ENCODE measurements at places on chromosomes 3 and 15. TPM values are rescaled to one million over a fixed set of nuclear protein-coding genes. Genes with fewer than 3 reads are reported as not detected.
A peak's percentile ranks its signal among the peaks of the same experiment; 100 is the strongest.

The GALNT15 gene
- total RNA-seq: 49.5 TPM

DNA sequence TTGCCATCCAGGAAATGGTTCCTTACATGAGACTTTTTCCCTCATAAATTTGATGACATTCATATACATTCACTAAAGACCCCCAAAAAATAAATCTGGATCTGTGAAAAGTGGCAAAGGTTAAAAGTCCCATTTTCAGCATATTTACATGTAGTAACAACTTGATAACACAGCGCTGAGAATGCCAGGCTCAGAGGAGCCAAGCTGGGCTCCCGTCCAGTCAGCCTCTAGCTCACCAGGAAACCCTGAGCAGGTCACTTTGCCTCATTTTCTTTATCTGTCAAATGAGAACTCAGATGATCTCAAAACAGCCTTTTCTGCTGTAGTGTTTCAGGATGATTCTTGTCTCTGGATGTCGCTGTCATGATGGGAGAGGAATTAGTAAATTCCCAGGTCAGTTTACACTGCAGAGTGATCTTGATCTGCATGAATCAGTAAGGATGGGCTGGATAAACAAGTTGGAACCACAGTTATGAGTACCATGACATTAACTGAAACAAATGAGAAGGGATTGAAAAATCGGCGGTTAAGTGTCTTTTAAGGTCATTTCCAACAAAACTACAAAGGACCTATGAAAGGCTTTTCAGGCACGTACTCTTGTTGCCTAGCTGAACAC is 82.8 kb downstream of the PPARG start:
- H3K4me3 ChIP-seq: no peak overlapping the region
- peak overlapping the region; percentile 62 for H3K27ac ChIP-seq
- H3K36me3 ChIP-seq: no peaks in the 10 kb centered on the region
- no peaks in the 10 kb centered on the region for H3K27me3 ChIP-seq

DNA sequence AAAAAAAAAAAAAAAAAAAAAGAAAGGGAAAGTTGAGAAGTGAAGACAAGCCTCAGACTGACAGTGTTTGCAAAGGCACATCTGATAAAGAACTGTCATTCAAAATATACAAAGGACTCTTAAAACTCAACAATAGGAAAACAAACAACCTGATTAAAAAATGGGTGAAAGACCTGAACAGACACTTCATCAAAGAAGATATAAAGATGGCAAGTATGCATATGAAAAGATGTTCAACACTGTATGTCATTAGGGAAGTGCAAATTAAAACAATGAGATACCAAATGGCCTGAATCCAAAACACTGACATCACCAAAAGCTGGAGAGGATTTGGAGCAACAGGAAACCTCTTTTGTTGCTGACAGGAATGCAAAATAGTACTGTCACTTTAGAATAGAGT is 48.6 kb downstream of the MCCC1 start:
- no peaks in the 10 kb centered on the region for H3K36me3 ChIP-seq
- no peak for DNase-seq
- H3K4me3 ChIP-seq: no peak overlapping the region
- H3K27ac ChIP-seq: no peak overlapping the region
- no peaks in the 10 kb centered on the region for H3K27me3 ChIP-seq
- H3K4me1 ChIP-seq: peaks cover 10% of the 10 kb centered on the region

The CCR9 gene
- 1.2 TPM for total RNA-seq

GRCh38 chr15:81373176-81373575 is 837 bp downstream of the TMC3 start:
- no peaks in the 10 kb centered on the region for H3K27me3 ChIP-seq
- H3K27ac ChIP-seq: no peak overlapping the region
- no peaks in the 10 kb centered on the region for H3K36me3 ChIP-seq
- H3K4me1 ChIP-seq: no peaks in the 10 kb centered on the region
- no peak overlapping the region for H3K4me3 ChIP-seq

DNA sequence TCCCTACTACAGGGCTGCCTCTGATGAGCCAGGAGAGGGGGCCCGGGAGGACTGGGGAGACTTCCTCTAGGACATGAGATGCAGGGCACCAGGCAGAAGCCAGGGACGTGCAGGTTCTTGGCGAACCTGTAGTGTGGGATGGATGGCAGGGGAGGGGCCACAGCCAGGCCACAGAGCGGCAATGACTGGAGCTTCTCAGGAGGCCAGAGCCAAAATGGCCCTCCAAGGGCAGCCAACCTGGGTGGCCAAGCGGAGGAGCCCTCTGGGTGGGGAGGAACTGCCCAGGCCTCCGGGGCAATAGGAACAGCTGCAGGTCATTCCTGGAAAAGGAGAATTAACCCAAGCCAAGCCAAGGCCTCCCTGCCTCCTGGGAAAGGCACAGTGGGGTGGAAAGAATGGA is 224.5 kb downstream of the XXYLT1 start:
- no peaks in the 10 kb centered on the region for H3K36me3 ChIP-seq
- DNase-seq: no peak
- H3K27me3 ChIP-seq: no peaks in the 10 kb centered on the region
- H3K4me1 ChIP-seq: no peaks in the 10 kb centered on the region
- no peak overlapping the region for H3K4me3 ChIP-seq

All from spleen (tissue), 13 donors.